NCI-H2107 (cell line): ENCODE measurements at places on chromosomes 11 and 22.

DNA sequence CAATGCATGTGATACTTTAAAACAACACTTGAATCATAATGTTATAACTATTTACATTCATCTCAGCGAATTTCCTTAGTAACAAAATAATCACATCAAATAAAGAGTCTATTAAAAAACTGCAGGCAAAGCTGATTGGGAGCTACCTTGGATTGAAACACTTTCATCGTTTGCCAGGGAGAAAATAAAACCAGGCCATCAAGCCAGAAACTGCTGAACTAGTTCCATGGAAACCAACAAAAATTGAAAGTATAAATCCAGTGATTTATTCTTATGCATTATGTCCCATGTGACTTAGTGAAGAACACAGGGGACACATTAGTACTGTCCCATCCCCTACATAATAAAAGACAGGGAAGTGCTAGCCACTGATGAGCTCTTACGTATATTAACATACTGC is 21.7 kb downstream of the SLC35F2 start:
- no peak for DNase-seq

DNA sequence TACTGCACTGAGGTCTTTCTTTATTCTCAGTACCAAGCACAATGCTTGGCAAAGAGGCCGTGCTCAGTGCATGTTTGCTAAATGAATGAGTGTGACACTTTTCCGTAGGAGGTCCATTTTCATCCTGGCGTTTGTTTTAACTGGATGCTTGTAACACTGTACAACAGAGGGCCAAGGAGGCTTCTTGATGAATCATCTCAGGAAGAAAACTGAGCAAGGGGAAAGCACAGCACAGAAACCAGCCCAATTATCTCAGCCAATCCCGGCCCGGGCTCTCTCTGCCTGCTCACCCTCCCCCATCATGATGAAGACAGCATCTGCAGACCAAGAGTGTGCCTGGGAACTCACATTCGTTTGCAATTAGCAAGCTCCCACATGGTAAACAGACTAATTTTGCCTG is 570.3 kb downstream of the OPCML start:
- DNase-seq: no peak

- DNase-seq: no peak
Measured at GRCh38 chr11:32435942-32436750, 807 bp upstream of the WT1 start.

- no peak for DNase-seq
Measured at GRCh38 chr11:75760710-75761493, 7.7 kb upstream of the DGAT2 start.

GRCh38 chr11:106172386-106172991 is 95.0 kb downstream of the AASDHPPT start:
- DNase-seq: no peak

- DNase-seq: no peak
Measured at GRCh38 chr11:105911454-105911853, 110.6 kb downstream of the MSANTD4 start.
